ENCODE measurements at places on chromosomes 6 and 20.

GRCh38 chr20:57475388-57476083 lies 49.4 kb downstream of the CTCFL start:
- no peak for DNase-seq

DNA sequence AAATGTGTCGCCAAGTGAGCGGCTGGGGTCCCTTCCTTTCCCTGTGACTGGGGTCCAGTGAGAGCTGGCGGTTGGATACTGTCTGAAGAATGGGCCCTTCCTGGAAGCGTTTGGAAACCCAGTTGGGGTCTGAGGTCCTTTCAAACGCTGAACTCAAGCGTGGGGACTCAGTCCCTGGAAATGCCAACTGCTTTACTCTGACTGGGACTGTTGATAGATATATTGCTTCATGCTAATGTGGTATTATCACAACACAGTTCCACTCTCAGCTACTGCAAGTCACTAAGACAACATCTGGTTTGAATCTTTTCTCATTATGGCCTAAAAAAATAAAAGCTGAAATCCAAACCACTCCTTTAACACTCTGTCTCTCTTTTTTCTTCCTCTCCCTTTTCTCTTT lies 23.7 kb upstream of the PSMF1 start:
- DNase-seq = no peak

- no peak for DNase-seq
Observed at GRCh38 chr6:29943053-29943966, 978 bp downstream of the HLA-A start.

- DNase-seq = no peak
Observed at GRCh38 chr6:100512203-100512862, 47.6 kb upstream of the SIM1 start.

Data from HCT116 (cell line).